Panc1 (cell line): ENCODE measurements at places on chromosomes 7 and 10.

- no peaks in the 10 kb centered on the region for H3K36me3 ChIP-seq
- no peak for DNase-seq
- no peaks in the 10 kb centered on the region for H3K4me1 ChIP-seq
- H3K27me3 ChIP-seq: no peaks in the 10 kb centered on the region
Measured at GRCh38 chr10:14312014-14312413, 18.7 kb downstream of the FRMD4A start.

DNA sequence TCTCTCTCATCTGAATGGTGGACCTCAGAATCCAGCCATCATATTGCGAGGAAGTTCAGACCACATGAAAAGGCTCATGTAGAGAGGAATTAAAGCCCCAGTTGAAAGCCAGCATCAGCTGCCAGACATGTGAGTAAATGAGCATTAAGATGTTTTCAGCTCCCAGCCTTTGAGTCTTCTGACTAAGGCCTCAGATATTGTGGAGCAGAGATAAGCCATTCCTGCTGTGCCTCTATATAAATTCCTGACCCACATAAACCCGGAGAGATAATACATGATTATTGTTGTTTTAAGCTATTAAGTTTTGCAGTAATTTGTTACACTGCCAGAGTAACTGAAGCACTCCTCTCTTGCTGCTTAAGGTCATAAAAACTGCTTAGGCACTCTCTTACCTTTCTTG, 14.6 kb downstream of the FAM149B1 start:
- H3K4me3 ChIP-seq: no peak overlapping the region
- no peaks in the 10 kb centered on the region for H3K36me3 ChIP-seq
- no peaks in the 10 kb centered on the region for H3K27me3 ChIP-seq
- no peaks in the 10 kb centered on the region for H3K4me1 ChIP-seq

DNA sequence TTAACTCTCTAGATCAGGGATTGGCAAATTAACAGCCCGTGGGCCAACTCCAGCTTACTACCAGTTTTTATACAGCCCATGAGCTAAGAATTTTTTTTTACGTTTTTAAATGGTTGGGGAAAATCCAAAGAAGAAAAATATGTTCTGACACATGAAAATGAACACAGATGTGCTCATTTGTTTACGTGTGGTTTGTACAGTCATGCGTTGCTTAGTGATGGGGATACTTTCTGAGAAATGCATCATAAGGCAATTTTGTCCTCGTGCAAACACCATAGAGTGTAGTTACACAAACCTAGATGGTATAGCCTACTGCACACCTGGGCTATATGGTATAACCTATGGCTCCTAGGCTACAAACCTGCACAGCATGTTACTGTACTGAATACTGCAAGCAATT, 8.3 kb upstream of the SMKR1 start:
- no peaks in the 10 kb centered on the region for H3K36me3 ChIP-seq
- H3K27me3 ChIP-seq: no peaks in the 10 kb centered on the region
- H3K27ac ChIP-seq: no peak overlapping the region
- H3K4me3 ChIP-seq: no peak overlapping the region

DNA sequence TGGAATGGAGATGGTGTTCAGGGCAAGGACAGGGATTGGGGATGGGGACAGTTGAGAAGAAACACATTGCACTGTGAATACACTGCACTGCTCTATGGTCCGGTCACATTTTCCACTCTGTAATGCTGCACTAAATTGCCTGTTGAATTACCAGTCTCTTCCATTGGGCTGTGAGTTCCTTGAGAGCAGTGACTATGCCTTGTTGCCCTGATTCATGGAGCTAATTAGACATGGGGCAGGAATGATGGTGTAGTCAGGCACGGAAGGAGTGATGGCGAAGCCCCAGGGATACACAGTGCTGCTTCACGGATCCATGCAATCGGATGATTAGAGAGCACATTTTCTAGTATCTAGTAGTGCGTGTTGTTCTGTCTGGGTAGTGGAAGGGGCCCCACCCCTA, 25.4 kb upstream of the GPAM start:
- no peaks in the 10 kb centered on the region for H3K4me1 ChIP-seq
- DNase-seq: no peak
- H3K36me3 ChIP-seq: no peaks in the 10 kb centered on the region
- no peak overlapping the region for H3K27ac ChIP-seq

DNA sequence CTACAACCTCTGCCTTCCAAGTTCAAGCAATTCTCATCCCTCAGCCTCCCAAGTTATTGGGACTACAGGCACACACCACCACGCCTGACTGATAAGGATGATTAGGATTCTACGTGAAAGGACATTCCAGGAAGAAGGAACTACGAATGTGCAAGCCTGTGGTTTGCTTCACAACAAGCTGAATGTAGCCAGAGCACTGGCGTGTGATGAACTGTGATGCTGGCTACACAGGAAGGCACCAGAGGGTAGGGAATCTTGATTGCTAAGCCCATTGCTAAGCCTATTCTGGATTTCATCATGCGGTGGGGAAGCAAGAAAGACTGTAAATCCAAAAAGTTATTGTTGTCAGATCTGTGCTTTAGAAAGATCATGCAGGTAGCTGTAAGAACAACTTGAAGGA, 72.3 kb upstream of the SRRM3 start:
- no peaks in the 10 kb centered on the region for H3K36me3 ChIP-seq
- DNase-seq: no peak
- H3K4me1 ChIP-seq: no peaks in the 10 kb centered on the region

- H3K27ac ChIP-seq: no peak overlapping the region
- H3K36me3 ChIP-seq: no peaks in the 10 kb centered on the region
- DNase-seq: no peak
- H3K4me3 ChIP-seq: no peak overlapping the region
Measured at GRCh38 chr7:82223580-82223979, 220.0 kb downstream of the CACNA2D1 start.

GRCh38 chr10:110408203-110408871, 89.4 kb upstream of the DUSP5 start:
- no peak overlapping the region for H3K4me3 ChIP-seq
- DNase-seq: no peak
- no peak overlapping the region; the same call in 1 of the 2 replicates for H3K27ac ChIP-seq
- no peaks in the 10 kb centered on the region for H3K36me3 ChIP-seq
- no peaks in the 10 kb centered on the region for H3K27me3 ChIP-seq

DNA sequence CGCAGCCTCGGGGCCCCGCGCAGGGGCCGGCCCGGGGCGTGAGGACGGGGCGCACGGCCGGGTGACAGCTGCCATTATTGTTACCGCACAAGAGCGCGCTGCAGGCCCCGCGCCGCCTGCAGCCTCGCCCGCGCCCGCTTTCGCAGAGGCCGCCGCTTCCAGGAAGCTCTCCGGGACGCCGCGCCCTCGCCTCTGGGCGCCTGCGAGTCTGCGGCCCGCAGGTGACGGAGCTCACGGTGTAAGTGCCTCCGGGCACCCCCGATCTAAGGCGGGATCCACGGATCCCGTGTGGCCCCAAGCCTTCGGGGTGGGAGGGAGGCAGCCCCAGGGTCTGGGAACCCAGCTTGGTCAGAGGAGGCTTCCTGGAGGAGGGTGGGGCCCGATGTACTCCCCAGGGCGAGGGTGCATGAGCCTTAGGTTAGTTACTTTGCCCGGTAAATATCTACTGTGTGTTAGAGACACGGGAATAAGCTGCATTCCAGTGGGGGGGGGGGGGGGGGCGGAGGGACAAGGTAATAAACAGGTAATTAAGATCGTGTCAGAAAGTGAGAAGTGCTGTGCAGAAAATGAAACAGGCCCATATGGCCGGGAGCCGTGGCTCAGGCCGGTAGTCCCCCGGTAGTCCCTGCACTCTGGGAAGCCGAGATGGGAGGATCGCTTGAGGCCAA, 638 bp downstream of the IQCE start:
- no peak for DNase-seq
- peak overlapping the region; percentile 82 for H3K27ac ChIP-seq
- no peaks in the 10 kb centered on the region for H3K27me3 ChIP-seq
- H3K36me3 ChIP-seq: no peaks in the 10 kb centered on the region
- peaks cover 10% of the 10 kb centered on the region for H3K4me1 ChIP-seq
- peak overlapping the region; percentile 95 for H3K4me3 ChIP-seq

DNA sequence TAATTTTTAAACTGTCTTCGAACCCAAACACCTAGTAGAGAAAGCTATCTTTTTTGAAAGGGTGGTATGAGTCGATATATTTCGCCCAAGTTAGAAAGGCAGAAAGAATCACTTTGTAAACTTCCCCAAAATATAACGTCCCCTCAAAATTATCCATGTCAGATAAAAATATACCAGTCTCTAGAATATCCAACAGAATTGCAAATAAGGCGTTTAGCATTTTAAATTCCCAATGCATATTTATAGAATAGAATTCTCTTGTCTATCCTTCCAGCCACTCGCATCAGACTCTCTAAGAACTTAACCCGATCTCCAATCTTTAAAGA, 2.1 kb downstream of the CTBP2 start:
- no peaks in the 10 kb centered on the region for H3K27me3 ChIP-seq
- peak overlapping the region; percentile 97 for H3K27ac ChIP-seq
- no peak for DNase-seq
- peaks cover 52% of the 10 kb centered on the region for H3K4me1 ChIP-seq
- peaks cover 4% of the 10 kb centered on the region; the same call in 1 of the 2 replicates for H3K36me3 ChIP-seq

DNA sequence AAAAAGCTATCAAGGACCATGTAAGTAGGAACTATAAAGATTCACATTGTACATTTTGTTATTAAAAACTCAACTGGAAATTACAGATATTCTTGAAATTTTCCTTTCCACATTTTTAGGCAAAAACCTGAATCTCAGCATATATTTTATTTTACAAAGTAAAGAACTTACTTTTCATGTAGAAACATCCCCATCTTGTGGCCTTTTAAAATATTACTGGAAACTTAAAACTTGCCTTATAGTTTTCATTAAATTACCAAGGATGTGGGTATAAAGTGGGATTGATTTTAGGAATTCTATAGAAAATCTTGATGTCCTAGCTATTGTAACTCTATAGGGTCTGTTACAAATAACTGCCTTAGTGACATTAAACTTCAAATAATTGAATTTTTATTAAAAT, 10.6 kb downstream of the DBF4 start:
- H3K4me3 ChIP-seq: no peak overlapping the region
- no peak for DNase-seq
- H3K36me3 ChIP-seq: peaks cover 35% of the 10 kb centered on the region
- H3K27ac ChIP-seq: no peak overlapping the region
- no peaks in the 10 kb centered on the region for H3K27me3 ChIP-seq

DNA sequence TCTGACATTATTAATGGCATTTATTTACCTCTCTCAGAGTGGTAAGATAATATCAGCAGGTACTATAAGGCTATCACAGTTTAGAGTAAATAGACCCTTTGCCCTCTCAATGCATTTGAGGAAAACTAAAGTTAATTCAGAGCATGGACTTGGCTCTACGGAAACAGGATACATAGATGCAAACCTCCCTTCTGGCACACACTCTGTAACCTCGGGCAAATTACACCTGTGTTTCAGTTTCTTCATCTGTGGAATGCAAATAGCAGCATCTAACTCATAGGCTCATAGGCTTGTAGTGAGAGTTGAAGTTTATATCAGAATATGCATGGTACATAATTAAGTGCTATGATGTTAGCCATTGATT, 5.6 kb downstream of the RAPGEF5 start:
- peaks cover 4% of the 10 kb centered on the region; the same call in 1 of the 2 replicates for H3K4me1 ChIP-seq
- no peak for DNase-seq
- no peak overlapping the region for H3K4me3 ChIP-seq

GRCh38 chr7:16365952-16366351, 55.4 kb downstream of the CRPPA start:
- no peaks in the 10 kb centered on the region for H3K36me3 ChIP-seq
- peak overlapping the region; percentile 13; the same call in 1 of the 2 replicates for H3K27ac ChIP-seq
- no peak for DNase-seq
- no peak overlapping the region for H3K4me3 ChIP-seq
- H3K4me1 ChIP-seq: no peaks in the 10 kb centered on the region

- no peak overlapping the region for H3K4me3 ChIP-seq
- H3K27ac ChIP-seq: no peak overlapping the region
- DNase-seq: no peak
- H3K27me3 ChIP-seq: no peaks in the 10 kb centered on the region
Measured at GRCh38 chr7:56538541-56539429, 422.6 kb upstream of the NUPR2 start.

DNA sequence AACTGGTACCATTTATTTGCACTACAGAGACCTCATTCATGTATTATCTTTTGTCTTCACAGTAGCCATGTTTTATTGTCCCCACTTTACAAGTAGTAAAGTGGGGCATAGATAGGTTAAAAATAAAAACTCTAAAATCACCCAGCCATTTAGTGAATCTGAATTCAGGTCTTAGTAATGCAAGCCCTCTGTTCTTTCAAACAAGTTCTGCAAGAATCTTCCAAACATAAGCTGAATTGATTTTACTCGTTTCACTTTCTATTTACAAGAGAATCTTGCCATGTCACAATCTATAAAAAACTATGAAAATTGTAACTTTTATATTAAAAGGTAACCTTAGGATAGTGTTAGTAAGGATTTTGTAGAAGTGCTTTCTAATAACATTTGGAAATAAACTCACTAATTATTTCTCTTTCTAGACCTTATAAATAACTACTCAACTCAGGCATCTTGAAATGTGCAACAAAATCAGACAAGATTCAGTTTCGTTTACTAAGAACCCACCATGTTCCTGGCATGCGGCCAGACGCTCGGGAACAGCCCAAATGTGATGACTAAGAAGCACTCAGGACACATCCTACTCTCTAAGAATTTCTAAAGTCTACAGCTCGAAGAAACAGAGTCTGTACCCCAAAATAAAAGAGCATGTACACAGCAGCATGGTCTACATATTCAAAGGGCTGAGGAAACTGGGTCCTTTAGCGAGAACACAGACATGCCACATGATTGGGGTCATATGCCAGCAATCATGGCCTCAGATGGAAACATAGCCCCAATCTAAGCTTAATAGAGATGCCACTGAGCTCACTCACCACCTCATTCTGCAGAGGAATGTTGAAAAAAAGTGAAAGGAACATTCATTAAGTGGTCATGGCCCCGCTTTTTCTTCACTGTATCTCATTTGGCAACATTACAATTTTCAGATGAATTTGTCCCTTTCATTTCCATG, 167.6 kb downstream of the AMPH start:
- H3K27me3 ChIP-seq: peaks cover 5% of the 10 kb centered on the region; the same call in 1 of the 2 replicates
- H3K4me1 ChIP-seq: no peaks in the 10 kb centered on the region
- no peak for DNase-seq
- no peaks in the 10 kb centered on the region for H3K36me3 ChIP-seq
- H3K27ac ChIP-seq: no peak overlapping the region
- no peak overlapping the region for H3K4me3 ChIP-seq

- no peak for DNase-seq
- H3K4me1 ChIP-seq: no peaks in the 10 kb centered on the region
- H3K27ac ChIP-seq: no peak overlapping the region
- H3K27me3 ChIP-seq: no peaks in the 10 kb centered on the region
Measured at GRCh38 chr10:59383908-59384307, 21.6 kb upstream of the FAM13C start.

- no peak for DNase-seq
- H3K27me3 ChIP-seq: no peaks in the 10 kb centered on the region
- peaks cover 61% of the 10 kb centered on the region for H3K4me1 ChIP-seq
- peak overlapping the region; percentile 30; the same call in 1 of the 2 replicates for H3K4me3 ChIP-seq
Measured at GRCh38 chr7:17302575-17303142, 4.2 kb downstream of the AHR start.

- no peak overlapping the region for H3K4me3 ChIP-seq
- no peak for DNase-seq
- no peak overlapping the region for H3K27ac ChIP-seq
Measured at GRCh38 chr10:88528201-88528600, 54.9 kb downstream of the RNLS start.

- no peak overlapping the region for H3K4me3 ChIP-seq
- 0 out of 2 replicates have a peak, but pooled peaks cover 6% of the 10 kb centered on the region for H3K4me1 ChIP-seq
- no peaks in the 10 kb centered on the region for H3K27me3 ChIP-seq
- DNase-seq: peak; percentile 67
- H3K36me3 ChIP-seq: no peaks in the 10 kb centered on the region
Measured at GRCh38 chr10:101367569-101368453, 13.8 kb downstream of the BTRC start.

- no peak overlapping the region for H3K27ac ChIP-seq
- H3K4me1 ChIP-seq: no peaks in the 10 kb centered on the region
- no peaks in the 10 kb centered on the region; the same call in none of the 2 replicates for H3K36me3 ChIP-seq
- no peak for DNase-seq
- H3K27me3 ChIP-seq: no peaks in the 10 kb centered on the region
Measured at GRCh38 chr10:127444155-127444554, 105.0 kb upstream of the NPS start.
